ENCODE measurements at places on chromosomes 6 and 20.

DNA sequence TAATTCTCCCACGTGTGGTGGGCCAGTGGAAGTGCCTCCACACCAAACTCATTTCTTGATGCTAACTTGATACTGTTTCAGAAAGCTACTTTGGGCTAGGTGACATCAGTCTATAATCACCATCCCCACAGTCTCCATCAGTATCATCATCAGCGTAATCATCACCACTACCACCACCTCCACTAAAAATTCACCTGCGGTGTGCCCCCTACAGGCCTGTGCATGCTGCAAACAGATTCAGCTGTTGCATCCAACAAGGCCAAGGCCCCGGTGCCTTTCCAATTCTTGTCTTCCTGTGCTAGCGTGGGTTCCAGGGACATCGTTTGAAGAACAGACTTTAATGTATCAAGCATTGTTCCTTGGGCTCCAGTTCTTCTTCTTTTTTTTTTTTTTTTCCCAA, 201.3 kb upstream of the EXOC2 start:
- no peak for DNase-seq

DNA sequence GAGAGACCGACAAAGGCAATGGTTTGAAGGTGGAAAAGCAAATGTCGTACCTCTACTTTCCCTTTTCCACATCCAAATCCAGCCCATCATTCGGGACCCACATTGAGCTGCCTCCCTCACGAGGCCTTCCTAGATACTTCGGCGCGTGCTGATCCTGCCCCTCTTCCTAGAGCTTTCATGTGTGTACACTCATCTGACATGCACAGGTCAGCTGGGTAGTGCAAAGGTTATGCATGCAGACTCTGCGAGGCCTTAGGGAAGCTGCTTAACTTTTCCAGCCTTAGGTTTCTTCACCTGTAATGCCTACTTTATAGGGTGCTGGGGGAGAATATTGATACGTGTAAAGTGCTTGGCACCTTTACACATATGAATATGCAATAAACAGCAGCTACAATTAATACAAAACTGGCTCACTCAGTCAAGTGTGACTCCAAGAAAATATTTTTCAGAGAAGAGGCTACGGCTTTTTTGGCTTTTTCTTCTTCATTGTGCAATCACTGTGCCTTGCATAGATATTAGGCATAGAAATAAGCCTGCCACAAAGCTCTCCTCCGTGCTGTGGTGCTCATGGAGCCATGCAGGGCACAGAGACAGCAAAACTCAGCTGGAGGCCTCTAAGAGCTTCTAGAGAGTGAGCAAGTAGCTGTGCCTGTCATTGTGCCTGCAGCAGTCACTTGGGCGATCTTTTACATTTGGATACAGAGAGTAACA, 3.6 kb upstream of the MANBAL start:
- no peak for DNase-seq

- DNase-seq: no peak
Measured at GRCh38 chr6:49841424-49841823, 24.9 kb downstream of the CRISP1 start.

DNA sequence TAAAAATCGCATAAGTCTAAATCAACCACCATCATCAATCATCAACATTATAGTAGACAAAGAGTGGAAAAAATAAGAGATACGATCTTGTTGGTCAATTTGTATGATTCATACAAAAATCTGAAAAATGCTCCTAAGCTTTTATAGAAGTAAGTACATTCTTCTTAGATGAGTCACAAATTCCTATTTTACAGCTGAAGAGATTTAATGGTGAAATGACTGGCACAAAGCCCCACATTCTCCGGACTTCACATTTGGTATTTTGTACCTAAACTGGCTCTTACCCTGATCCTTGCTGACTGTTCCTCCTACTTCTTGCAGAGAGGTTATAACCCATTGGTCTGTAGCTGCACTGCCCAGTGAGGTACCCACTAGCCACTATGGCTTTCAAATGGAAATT, 29.9 kb upstream of the PREP start:
- DNase-seq: peak; percentile 59

DNA sequence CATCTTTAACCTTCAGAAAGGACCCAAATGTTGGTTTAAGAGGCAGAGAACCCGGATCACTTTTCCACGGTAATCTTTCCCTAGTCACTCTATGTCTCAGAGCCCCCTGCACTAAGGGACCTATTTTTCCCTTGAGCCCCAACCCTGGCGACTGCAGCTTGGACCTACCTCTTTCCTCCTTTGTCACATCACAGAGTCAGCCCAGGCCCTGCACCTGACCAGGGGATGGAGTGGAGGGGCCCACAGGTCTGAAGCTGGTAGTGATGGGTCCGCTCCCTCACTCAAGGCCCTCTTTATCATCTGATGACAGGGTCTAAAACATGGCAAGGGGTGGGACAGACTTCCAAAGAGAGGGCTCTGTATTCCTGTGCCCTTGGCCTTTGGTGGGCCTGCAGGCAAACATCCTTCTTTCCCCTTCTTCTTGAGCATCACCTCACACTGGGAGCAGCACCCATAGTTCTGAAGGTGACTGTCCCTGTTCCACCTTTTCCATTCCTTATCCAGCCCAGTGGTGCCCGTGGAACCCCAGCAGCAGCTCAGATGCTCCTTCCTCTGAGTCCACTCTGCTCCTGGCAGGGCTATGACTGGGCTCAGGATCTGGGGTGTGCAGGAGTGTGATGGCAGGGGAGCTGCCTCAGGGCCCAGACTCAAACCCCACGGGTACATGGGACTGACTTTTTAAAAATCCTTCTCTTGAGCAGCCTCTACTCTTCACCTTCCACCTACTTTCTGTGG, 6.3 kb downstream of the RAET1L start:
- DNase-seq: no peak

DNA sequence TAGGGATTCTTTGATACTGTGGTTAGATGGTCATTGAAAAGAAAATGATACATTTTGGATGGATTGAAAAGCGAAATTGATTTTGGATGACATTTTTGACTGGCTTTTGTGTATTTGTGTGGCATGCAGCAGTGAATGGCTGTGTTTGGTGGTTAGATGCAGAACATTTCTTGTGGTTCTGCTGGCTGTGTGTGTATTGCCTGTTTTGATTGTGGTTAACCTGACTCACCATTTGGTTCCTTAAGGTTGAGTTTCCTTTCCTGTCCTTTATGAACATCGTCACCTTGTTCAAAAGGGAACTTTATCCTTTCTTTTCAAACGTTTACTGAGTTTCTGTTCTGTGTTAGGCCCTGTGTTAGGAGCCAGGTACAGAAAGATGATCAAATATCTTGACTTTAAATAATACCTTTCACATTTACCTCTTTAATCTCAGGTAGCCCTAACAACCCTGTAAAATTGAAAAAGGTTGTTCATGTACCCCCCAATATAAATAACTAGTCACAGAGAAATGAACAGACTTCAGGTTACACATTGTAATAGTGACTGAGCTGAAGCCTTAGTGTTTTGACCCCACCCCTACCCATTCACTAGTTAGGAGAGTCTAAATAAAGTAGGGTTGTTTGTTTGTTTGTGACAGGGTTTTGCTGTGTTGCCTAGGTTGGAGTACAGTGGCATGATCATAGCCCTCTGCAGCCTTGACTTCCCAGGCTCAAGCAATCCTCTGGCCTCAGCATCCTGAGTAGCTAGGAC, 23.8 kb downstream of the ANKS1A start:
- peak; percentile 75 for DNase-seq

- DNase-seq: no peak
Measured at GRCh38 chr6:3296537-3296936, 37.8 kb downstream of the PSMG4 start.

GRCh38 chr6:56241124-56241802, 6.1 kb downstream of the COL21A1 start:
- DNase-seq: no peak

GRCh38 chr20:50968289-50968688, 9.7 kb downstream of the MOCS3 start:
- no peak for DNase-seq

- DNase-seq: no peak
Measured at GRCh38 chr20:46202766-46203509, 84.8 kb downstream of the CD40 start.

- peak; percentile 18 for DNase-seq
Measured at GRCh38 chr6:53795702-53796450, 1.1 kb downstream of the LRRC1 start.
